Stimulated activated CD8-positive, alpha-beta memory T cell treated with anti-CD3 and anti-CD28 coated beads, Interleukin-7, amount 100 ng/mL, for 1 hour (primary cell): ENCODE measurements at places on chromosomes 2 and 18.

- DNase-seq = no peak
Measured at GRCh38 chr18:80176334-80177073, 67.4 kb downstream of the ADNP2 start.

DNA sequence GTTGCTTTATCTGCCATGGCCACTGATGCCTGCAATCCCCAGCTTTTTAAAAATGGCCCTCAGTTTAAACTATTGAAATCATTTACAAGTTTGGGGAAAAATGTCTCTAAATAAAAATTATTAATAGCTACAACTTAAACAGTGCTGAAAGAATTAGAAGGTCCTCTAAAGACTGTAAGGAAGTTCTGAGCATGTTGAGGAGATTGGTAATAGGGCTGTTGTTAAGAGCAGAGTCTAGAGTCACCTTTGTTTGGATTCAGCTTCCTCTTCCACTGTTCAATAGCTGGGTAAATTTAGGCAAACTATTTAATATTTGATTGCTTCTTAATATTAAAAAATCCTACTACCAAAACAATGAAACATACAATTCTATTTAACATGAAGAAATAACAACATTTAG lies 1127.1 kb upstream of the DDX18 start:
- no peak for DNase-seq

DNA sequence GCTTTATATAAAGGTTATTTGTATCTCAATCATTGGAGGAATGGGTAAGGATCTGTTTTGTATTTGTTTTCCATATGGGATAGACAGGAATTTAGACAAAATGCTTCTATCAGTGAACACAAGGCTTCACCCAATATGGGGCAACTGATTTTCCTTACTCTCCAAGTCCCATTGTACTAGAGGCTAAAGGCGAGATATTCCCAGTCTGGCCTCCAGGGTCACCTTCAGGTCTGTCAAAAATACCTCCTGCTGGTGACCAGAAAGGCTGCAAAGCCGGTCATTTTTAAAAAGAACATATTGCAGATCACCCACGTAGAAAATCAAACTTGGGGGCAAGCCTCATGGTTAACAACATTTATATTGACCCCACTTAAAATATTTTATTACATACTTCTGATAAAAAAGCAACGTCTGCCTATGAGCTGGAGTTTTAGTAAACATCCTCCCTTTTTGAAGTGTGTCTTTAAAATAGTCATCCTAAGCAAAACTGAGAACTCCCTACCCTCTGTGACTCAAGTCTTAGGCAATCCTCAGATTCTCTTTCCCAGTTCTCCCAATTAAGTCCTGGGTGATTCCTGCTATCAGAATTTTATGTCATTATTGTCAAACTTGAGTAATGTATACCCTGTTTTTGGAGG lies 276.6 kb downstream of the MREG start:
- DNase-seq = no peak

DNA sequence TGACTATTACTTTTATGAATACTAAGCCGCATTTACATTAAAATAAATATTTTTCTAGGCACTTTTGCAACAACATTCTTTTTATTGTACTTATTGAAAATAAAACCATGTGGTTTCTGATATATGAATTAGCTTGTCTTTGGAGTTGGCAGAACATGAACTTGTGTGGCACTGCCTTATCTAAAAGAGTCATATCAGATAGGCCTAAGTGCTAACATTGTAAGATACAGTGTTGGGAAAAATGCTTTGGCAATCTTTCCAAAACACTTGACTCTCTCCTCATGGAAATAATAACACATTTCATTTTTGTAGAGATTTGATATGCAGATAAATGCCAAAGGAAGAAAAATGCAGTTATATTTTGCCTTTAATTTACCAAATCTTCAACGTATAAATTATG lies 191.7 kb downstream of the ERBB4 start:
- DNase-seq = no peak

DNA sequence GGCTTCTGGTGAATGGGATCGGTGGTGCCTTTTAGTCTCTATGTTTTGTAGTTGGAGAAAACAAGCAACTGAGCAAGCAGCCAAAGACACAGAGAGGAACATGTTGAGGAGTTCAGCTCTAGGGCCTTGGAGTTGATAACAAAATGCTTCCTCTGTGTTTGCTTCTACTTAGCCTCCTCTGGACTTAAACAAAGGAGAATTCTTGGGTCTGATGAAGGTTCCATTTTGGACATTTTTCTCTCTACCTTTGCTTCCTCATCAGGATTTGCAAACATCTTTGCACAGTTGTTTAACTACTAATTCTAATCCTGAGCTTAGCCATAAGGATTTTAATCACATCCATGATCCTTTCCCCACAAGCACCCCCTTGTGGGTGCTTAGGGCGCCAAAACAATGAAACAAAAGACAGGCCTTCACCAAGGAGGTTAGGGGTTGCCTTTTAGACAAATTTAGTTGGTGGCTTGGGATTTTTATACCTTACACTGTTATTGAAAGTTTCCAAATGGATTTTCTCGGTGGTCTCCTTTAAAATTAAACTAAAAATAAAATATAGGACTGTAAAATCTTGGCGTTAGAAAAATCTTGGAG lies 148.5 kb upstream of the SATB2 start:
- no peak for DNase-seq

DNA sequence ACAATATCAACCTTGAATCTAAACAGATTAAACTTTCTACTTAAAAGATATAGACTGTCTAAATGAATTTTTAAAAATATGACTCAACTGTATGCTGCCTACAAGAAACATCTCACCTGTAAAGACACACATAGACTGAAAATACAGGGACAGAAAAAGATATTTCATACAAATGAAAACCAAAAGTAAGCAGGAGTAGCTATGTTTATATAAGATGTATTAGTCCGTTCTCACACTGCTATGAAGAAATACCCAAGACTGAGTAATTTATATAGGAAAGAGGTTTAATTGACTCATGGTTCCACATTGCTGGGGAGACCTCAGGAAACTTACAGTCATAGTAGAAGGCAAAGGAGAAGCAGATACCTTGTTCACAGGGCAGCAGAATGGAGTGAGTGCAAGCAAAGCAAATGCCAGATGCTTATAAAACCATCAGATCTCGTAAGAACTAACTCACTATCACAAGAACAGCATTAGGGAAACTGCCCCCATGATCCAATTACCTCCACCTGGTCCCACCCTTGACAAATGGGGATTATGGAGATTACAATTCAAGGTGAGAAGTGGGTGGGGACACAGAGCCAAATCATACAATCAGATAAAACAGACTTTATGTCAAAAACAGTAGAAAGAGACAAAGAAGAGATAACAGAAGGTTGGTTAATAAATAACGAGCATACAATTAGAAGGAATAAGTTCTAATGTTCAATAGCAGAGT lies 214.4 kb upstream of the SLC39A10 start:
- DNase-seq = no peak

GRCh38 chr2:71460595-71461303 lies 7.4 kb downstream of the DYSF start:
- DNase-seq = no peak
